ENCODE measurements at places on chromosomes 6 and 20. TPM values are rescaled to one million over a fixed set of nuclear protein-coding genes. Genes with fewer than 3 reads are reported as not detected.

The LAMA2 gene
- polyA plus RNA-seq: 1.3 TPM

The SLC17A3 gene
- polyA plus RNA-seq: not detected

The MUCL3 gene
- 0.22 TPM for polyA plus RNA-seq

The BCKDHB gene
- polyA plus RNA-seq: 22.1 TPM

The EEF1A2 gene
- 7.4 TPM for polyA plus RNA-seq

The GJA10 gene
- polyA plus RNA-seq: 0.17 TPM

The TGM3 gene
- polyA plus RNA-seq: 0.12 TPM

The ULBP2 gene
- polyA plus RNA-seq: 0.05 TPM

The DNAH8 gene
- not detected for polyA plus RNA-seq

The CYP39A1 gene
- 0.71 TPM for polyA plus RNA-seq

The ERMARD gene
- 27.3 TPM for polyA plus RNA-seq

The FILIP1 gene
- polyA plus RNA-seq: 2.0 TPM

The GPLD1 gene
- polyA plus RNA-seq: 2.9 TPM

DNA sequence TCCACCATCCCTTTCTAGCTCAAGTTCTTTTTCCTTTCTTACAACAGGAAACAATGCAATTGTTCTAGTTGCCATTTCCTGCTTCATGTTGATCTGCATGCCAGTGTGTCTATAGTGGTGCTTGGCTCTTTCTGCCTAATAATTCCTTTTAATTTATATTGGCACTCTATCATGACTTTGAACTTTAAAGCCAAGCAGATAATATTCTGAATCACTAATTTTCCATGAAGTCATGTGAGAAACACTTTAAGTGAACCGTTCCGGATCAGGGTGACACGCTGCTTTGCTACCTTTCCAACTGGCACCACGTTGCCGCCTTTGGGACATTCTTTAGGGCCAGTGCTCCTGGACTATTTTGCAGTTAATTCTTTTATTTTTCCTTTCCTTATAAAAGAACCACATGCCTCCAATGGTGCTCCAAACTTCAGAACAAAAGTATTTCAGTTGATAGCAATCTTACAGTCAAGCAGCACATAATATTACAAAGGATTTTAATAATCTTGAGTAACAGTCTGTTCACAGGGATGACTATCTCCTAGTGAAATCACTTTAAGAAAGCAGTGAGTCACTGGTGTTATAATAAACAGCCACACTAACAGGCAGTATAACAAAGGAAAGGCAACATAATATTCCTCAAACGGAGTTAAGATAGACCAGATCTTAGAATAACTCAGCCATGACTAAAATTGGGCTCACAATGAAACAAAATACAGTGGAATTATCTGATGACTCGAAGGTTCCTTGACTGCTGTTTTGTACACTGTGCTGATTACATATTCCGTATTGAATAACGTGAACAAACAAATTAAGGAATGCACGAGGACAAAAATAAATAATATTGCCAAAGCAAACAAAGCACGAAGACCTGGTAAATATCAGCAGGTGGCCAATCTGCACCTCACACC is 19.0 kb upstream of the BLOC1S5 start:
- DNase-seq: no peak

- DNase-seq: no peak
These were observed 1.2 kb downstream of the TRDN start for GRCh38 chr6:123635567-123635966.

DNA sequence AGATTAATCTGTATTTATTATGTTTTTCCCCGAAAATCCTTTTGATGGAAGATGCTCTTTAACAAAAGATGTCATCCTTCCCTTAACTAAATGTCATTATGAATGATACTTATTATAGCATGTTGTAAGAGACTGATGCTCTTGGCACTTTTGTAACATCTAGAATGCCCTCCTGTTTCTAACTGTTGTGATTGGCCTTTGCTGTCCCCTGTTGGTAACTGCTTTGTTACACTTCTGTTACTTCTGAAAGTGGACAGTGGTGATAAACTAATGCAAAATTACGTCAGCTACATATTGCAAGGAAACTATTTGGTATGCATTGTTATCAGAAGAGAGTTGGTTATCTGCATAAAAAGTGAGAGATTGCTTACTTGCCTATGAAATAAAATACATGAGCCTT is 5.8 kb downstream of the TTK start:
- DNase-seq: no peak

GRCh38 chr6:4378319-4378996 is 243.1 kb upstream of the ECI2 start:
- DNase-seq: no peak

GRCh38 chr6:10401632-10402223 is 13.1 kb downstream of the TFAP2A start:
- DNase-seq: no peak

DNA sequence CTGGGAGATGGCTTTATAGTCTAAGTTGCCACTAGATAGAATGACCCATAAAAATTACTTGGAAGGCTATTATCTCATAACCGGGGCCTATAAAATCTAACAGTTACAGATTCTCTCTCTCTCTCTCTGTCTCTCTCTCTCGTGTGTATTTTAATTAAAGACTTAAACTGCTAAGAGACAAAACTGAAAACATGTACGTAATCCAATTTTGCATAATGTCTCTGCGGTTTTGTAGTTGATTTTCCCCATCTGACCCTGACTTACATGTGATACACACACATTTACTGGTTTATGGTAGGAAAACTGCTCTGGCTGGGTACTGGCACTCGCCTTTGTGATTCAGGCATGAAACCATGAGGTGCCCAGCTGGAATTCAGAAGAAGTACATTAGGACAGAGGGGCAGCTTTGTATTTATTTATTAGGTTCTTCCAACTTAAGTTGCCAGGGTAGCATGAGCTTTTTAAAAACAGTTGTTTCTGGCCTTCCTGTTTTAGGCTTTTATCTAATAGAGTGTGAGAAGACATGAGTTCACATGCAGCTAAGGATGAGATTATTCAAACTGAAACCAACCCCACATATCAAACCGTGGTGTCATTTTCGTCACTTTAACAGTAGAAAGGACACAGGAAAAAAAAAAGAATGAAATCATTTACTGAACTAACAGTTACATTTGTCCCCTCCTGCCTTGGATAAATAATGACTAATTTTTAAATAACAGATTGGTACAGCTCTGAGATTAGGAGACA is 182.5 kb downstream of the GMPR start:
- DNase-seq: no peak

DNA sequence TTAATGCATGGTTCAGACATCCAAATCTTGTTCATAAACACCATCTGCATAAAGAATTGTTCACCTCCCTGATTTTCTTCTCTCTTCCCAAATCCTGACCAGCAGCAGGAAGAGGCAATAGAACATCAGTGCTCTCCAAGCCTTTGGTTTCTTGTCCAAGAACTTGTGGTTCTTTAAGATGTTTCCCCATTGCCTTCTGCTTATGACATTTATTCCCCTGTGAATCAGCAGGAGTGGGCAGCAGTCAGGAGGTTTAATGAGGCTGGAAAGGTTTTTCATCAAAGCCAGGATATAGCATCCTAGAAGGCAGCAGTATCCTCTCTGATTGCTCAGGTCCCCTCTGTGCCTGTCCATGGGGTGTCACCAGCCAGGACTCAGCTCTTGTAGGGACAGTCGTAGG is 5.3 kb downstream of the HDDC2 start:
- no peak for DNase-seq

GRCh38 chr6:3928111-3928510 is 78.9 kb downstream of the FAM50B start:
- DNase-seq: no peak

GRCh38 chr6:124676033-124676432 is 286.2 kb upstream of the RNF217 start:
- no peak for DNase-seq

GRCh38 chr6:31958412-31958740 is 395 bp downstream of the NELFE start:
- no peak for DNase-seq

DNA sequence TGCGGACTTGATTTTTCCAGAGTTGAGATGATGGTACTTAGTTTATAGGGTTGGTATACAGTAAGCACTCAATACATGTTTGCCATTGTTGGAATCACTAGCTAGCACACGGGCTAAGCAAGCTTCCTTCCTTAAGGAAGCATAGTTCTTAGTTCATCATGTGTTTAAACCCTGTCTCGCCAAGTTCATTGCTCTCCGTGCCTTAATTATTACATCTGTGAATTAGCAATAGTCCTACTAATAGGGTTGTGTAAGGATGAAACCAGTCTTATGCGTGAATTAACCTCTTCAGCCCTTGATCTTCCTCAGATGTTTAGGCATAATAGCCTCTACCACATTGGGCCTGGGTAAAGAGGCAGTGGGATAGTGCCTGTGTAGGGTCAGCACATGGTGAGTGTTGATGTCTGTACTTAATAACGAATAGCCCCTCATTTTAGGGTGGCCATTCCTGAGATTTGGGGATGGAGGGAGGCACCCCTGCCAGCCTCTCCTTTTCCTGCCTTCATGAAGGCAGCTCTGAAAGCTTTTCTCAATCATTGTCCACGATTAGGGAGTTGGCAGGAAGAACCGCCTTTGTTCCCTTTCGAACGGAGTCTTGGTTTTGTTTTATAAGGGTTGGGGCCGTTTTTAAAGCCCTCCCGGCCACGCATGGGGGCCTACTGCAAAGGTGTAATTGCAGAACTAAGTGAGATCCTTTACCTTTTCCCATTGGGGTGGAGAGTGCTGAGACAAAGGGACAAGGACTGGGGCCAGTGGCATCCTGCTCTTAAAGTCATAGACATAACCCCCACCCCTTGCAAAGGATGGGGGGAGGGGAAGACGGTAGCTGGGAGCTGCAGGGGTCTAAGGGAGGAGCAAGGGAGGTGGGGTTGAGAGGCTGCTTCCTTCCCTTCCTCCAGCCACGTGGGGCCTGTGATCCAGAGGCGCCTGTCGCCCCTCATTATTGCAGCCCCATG is 2.1 kb downstream of the DNMT3B start:
- peak; percentile 89 for DNase-seq

Measured in H1 (cell line).